ENCODE measurements at places on chromosomes 5 and 9. TPM values are rescaled to one million over a fixed set of nuclear protein-coding genes. Genes with fewer than 3 reads are reported as not detected.

DNA sequence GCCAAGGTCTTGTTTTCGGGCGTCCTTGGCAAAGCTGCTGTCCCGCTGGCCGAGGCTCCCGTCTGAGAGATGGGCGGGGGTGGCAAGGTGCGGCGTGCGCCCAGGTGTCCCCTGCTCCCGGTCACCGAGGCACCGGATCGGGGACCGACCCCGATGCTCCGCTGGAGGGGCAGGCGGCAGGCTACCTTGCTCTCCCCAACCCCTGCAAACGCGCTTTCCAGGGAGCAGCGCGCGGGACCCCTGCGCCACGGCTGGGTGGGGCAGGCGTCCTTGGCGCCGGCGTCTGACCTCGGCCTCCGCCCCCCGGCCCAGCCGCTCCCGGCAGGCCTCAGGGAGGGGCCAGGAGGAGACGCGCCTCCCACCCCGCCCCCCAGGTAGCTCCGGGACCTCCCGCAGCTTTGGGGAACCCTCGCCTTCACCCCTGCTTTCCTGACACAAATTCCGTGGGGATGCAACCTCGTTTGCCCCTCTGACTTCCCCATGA is 551 bp downstream of the N4BP3 start:
- H3K4me3 ChIP-seq, result peak overlapping the region; percentile 52
- no peaks in the 10 kb centered on the region for H3K4me1 ChIP-seq
- no peak overlapping the region for H3K27ac ChIP-seq
- H3K36me3 ChIP-seq, result no peaks in the 10 kb centered on the region
- H3K27me3 ChIP-seq, result peaks cover 51% of the 10 kb centered on the region
- DNase-seq, result no peak

The SLC4A9 gene
- total RNA-seq, result not detected

The TLN1 gene
- 175 TPM for total RNA-seq

DNA sequence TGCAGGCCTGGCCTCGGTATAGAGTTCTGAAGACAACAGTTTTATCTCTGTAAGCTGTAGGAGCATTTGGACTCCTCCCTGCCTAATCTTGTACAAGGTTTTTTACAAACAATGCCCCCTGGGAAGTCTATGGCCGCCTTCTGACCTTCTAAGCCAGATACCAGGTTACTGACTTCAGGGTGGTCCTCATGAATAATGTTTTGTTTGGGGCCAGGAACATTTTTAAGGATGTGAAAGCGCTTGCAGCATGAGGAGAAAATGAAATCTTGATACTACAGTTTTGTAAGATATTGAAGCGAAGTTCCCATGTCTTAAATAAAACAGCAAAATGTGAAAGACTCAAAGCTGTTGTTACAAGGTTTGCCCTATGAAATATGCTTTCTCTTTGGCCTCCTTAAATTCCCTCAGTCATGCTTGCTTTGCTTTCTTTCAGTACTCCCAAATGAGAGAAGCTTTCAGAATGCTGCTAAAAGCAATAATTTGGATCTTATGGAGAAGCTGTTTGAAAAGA is 5.2 kb downstream of the ANKDD1B start:
- no peak overlapping the region for H3K4me3 ChIP-seq
- H3K36me3 ChIP-seq, result no peaks in the 10 kb centered on the region
- no peak overlapping the region for H3K27ac ChIP-seq
- H3K27me3 ChIP-seq, result no peaks in the 10 kb centered on the region
- H3K4me1 ChIP-seq, result peaks cover 3% of the 10 kb centered on the region
- DNase-seq, result no peak

The TPPP gene
- 8.7 TPM for total RNA-seq

GRCh38 chr9:1462626-1463308 is 412.6 kb downstream of the DMRT2 start:
- H3K27ac ChIP-seq, result no peak overlapping the region
- no peak overlapping the region for H3K4me3 ChIP-seq
- DNase-seq, result no peak
- H3K27me3 ChIP-seq, result no peaks in the 10 kb centered on the region

- peaks cover 16% of the 10 kb centered on the region for H3K4me1 ChIP-seq
- H3K36me3 ChIP-seq, result no peaks in the 10 kb centered on the region
- peak overlapping the region; percentile 83 for H3K27ac ChIP-seq
- H3K27me3 ChIP-seq, result peaks cover 5% of the 10 kb centered on the region
- DNase-seq, result no peak
These were observed 1.5 kb downstream of the GAS1 start for GRCh38 chr9:86945728-86946200.

DNA sequence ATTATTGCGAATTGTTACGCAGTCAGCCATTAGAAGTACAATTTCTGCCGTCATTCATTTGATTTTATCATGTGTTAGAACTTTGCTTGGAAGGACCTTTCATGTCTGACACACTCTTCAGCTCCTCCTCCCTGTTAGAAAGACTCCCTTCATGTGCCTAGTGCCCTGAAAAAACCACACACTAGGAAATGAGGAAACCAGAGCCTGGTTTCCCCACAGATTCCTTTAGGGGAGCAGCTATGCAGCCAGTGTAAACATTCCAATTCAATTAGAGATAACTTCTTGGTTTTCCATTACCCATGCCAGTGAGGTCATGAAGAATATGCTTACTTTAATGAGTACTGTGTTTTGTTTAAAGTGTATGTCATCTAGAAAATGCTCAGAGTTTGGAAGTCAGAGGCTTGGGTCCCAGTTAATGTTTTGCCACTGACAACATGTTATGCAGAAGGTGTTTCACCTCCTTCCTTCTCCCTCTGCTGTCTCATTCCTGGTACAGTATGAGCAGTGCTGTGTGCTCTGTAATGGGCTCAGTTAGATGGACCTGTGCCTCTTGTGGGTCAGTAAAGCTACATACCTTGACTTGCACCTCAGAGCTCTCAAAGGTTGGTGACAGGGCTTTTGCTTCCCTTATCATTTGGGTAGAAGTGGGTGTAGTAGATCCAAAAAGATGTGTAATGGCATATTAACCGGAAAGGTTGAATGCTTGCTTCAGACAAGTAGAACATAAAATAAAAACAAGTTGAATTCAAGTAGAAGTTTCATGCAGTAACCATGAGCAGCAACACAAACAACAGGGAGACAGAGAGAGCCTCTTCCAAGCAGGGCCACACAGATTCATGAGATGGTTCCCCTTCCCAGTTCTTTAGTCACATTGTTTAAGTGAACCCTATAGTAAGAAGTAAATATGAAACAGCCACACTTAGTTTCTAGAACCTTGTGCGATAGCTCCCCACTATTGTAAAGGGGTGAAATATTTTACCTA is 52.6 kb upstream of the TNFAIP8 start:
- no peaks in the 10 kb centered on the region for H3K4me1 ChIP-seq
- no peak overlapping the region for H3K27ac ChIP-seq
- DNase-seq, result no peak
- no peaks in the 10 kb centered on the region for H3K27me3 ChIP-seq
- H3K4me3 ChIP-seq, result no peak overlapping the region

All from gastrocnemius medialis (tissue), 4 donors.